ENCODE measurements at places on chromosomes 2 and 18.

DNA sequence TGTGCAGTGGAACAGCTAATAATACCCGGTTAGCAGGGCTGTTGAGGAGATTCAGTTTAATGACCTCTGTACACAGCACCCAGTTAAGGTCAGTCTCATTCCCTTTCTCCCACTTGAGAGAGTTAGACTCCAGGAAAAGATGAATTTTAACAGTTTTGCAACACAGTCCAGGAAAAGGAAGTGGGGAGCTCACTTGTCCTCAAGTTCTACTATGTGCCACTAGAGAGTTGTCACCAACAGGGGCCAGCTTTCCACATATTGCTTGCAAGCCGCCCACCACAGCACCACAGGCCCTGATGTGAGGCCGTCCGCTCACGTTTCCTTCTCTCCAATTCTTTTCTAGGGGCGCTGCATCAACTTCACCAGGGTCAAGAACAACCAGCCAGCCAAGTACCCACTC, 142.1 kb downstream of the GFPT1 start:
- DNase-seq = no peak

GRCh38 chr18:77255426-77256105, 5.9 kb downstream of the GALR1 start:
- no peak for DNase-seq

DNA sequence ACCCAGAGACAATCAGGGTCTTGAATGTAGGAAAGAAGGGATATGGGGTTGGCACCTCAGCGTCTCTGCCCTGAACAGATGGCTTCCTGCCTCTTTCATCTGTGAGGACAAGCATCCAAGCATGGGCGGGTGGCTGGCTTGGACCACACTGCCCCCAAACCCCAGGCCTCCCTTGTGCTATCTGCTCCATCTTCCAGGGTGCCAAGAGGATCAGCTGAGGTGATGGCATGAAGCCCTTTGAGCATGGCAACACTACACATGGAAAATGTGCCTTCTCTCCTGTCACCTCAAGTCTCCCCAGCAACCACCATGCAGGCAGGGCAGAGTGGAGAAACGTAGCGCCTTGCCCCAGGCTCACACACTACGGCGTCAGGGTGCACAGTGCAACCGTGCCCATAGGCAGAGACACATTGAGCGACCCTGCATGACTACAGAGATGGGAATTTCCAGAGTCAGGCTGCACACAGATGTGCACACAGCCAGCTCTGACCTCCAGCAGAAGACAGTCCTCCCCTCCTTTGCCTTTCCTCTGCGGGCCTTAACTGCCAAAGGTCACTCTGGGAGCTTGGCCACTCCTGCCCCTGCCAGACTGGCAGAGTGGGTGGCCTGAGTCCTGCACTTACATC, 1.5 kb downstream of the KCNIP3 start:
- DNase-seq = peak; percentile 57

DNA sequence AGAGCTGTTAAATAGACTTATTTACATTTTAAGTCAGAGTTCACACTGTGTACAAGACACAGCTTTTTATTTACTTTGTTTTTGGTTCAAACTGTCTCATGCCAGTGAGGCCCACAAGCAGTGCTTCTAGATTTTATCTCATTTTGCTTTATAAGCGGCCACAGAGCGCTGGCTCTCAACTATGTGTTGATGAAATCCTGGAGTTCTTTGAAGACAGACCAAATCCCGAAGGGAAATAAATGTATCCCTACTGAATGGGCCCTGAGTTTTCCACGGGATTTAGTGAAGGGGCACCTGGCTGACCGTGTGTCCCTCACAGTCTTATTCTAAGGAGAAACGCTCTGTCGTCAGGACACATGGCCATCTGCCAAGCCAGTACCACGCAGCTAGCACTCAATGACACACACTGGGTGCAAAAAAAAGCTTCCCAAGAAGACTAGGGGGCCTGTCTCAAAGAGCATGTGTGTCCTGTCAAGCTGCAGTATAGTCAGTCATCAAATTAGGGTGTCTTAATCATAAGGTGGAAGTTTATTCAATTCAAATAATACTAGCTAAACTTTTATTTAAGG, 23.4 kb downstream of the LYPD1 start:
- DNase-seq = no peak

DNA sequence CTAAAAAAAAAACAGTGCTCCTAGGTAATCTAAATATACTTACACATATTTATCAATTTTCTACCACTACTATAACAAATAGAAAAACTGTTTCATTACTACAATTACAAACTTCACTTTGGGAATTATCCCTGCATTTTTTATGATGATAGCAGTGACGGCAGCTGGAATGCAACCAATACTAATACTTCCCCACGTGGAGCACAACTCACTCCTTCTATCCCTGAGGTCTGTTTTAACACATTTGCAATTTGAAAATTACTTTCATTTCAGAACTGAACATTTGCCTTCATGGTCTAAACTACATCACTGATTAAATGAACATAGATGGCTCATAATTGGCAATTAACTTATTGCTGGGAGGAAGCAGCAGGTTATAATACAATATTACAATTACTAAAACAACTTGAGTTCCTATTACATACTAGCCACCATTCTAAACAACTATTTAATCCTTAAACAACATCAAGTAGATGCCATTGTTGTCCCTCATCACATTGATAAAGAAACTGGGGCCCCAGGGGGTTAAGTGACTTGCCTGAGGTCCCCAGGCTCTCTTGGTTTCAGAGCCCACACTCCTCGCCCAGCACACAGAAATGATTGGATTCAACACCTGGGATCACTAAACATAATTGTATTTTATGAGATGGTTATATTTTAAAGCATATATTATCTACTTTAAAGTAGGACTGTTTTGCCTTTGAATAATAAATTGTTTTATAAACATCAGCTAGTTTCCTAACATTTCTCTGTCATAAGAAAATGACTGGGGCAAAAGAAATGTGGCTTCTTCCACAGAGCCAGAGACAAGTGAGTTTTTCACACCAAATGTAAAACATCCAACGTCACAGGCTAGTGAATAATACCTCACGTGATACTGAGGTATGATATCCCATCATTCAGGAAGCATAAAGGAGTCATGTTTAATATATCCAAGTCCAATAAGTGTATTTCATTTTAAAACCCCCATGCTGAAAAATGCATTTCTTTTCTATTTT, 6.2 kb downstream of the COLEC12 start:
- peak; percentile 67 for DNase-seq

DNA sequence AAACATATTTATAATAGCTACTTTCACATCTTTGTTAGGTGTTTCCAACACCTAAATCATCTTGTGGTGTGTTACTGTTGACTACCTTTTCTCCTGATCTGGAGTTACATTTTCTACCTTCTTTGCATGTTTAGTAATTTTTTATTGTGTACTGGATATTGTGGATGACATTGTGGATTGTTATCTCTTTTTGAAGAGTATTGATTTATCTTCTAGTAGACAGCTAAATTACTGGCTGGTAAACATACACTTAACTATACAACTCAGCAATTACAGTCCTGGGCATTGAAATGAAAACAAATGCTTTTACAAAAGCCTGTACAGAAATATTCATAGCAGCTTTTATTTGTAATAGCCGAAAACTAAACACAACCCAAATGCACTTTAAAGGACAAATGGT, 150.8 kb downstream of the PTRHD1 start:
- no peak for DNase-seq

DNA sequence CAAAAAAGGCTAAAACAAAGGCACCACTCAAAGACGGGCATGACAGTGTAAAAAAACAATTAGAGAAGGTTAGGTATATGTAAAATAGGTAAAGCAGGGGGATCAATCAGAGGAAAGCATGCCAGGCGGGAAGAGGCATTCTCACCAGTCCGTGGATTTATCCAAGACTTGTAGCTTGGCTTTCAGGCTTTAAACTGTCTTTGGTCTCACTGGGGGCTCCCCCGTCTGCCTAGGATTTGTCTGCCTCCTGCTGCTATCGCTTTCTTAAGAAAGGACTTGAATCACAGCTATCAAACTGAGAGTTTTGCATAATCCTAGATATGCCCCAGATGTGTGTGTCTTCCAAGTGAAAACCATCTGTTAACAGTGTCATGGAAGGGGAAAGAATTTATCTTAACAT, 11.1 kb upstream of the GORASP2 start:
- DNase-seq = no peak

DNA sequence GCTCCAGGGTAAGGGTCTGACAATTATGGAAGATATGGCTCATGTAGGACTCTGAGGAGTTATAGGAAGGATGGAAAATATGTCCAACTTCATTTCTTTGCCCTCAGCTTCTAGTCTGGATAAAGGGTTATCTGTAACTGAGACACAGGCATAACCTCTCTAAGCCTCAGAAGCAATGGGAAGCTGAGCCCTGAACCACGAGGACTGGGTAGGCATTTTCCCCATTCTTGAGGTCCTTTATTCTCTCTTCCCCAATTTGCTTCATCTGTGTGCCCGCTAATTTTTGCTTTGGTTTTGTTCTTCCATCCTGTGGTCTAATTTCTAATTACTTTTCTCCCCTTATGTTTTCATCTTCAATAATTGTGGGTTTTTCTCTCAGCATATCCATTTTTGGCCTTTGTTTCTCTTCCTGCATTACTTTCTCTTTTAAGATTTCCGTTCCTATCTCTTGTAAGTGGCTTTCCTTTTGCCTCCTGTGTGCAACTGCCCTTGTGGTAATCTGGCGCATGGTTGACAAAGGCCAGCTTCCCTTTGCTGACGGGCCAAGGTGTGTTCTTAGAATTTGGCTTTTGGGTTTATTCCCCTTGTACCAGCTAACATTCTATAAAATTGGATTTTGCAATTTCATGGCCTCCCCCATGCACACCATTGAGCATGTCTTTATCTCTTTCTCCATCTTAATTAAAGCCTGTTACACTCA, 343.8 kb downstream of the TXNL1 start:
- no peak for DNase-seq

DNA sequence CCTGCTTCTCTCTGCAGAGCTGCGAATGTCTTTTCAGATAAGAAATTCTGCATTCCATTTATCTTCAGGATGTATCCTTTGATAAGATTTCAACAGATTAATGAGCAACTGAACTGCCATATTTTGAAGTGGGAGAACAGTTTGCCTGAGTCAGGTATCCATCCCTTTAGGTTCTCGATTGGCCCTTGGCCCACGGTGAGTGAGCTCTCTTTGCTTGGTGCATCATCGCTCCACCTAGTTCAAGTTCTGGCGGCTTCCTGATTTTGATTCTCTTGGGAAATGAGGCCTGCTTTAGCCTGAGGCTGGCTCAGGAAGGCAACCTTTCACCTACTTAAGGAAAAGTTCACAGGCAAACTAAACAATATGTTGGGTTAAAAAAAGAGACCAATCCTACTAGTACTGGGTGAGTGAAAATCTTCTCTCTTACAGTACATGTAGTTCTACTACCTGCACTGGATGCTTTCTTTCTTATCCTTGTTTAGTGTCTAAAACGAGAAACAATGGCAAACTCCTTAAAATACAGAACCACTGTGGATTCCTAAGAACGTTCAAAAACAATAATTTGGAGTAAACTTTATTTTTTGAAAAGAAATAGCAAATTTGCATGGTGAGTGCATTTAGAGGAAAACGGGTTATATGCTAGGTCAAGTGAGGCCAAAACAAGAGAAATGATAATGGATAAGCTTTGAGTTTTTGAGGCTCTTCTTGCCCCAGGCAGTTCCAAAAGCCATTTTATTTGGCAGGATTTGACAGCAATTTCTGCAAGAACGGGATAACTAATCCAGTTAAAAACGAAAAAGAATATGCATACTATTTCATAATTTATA, 837 bp upstream of the ACSL3 start:
- DNase-seq = peak; percentile 62

- DNase-seq = no peak
Observed at GRCh38 chr18:77486985-77487384, 237.3 kb downstream of the GALR1 start.

- DNase-seq = no peak
Observed at GRCh38 chr18:70156886-70157285, 48.6 kb downstream of the RTTN start.

GRCh38 chr2:136185981-136186776, 68.2 kb upstream of the CXCR4 start:
- peak; percentile 1 for DNase-seq

DNA sequence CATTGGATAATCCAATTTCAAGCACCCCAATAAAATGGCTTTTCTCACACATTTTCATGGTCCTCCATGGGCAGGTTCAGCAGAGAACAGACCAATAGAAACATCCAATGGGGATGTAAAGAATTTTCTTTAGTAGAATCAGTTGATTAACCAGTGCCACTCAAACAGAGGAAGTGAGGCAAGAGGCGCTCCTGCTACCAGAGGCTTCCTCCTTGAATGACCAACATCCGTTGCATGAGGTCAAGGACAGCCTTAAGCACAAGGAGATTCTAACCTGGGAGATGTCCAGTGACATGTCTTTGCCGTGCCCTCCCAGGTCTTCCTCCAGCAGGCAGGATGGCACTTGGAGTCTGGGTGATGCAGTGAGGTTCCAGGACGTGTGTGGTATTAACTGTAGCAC, 146.6 kb downstream of the PIEZO2 start:
- no peak for DNase-seq

DNA sequence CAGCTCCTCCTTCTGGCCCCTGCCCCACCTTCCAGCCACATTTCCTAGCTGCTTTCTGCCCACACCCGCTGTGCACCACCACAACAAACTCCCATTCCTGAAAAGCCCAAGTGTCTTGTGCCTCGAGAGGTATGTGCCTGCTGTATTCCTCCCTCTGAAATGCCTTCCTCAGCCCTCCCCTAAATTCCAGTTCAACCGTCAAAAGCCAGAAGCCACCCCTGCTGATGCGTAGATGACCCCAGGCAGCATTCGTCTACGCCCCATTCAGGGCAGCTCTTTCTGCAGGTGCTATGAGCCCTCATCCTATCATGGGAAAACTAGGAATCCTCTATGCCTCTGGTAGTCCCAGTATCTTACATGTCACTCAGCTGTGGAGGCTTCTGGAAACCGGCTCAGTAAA, 71.7 kb downstream of the DNMT3A start:
- no peak for DNase-seq

GRCh38 chr2:196957881-196958525, 31.5 kb upstream of the PGAP1 start:
- no peak for DNase-seq

- no peak for DNase-seq
Observed at GRCh38 chr18:40387130-40387787, 1567.8 kb upstream of the PIK3C3 start.

DNA sequence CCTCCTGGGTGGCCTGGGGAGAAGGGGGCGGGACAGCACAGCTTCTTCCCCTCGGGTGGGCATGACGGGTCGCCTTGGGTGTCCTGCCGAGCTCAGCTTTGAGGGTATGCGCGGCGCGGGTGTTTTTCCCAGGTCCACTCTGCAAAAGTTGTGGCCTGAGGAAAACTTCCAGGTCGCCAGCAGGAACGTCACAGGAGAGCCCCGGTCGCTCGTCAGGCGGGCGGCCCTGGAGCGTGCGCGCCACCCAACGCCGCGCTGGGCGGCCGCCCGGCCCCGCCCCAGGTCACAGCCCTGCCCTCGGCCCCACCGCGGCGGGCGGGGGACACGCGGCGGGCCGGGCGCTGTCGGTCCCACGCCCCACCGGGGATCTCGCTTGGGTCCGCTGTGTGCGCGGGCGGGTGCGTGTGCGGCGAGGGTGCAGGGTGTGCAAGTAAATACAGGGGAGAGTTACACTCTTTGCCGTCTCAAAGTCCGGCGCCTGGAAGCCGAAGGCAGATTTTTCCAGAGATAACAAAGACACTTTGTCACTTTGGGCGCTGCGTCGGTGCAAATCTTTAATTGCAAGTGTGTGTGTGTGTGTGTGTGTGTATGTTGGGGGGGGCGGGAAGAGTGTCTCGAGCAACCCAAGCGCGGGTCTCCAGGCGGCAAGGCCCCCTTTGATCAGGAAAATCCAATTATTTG, 616 bp upstream of the SP5 start:
- DNase-seq = no peak

- peak; percentile 74 for DNase-seq
Observed at GRCh38 chr2:96960153-96960961, 26.0 kb downstream of the FAM178B start.

GRCh38 chr2:12819721-12820120, 103.0 kb downstream of the TRIB2 start:
- DNase-seq = peak; percentile 53
